ENCODE measurements at places on chromosomes 1 and 21.
A peak's percentile ranks its signal among the peaks of the same experiment; 100 is the strongest.

- no peak for DNase-seq
Measured at GRCh38 chr1:7610106-7610731, 160.9 kb upstream of the VAMP3 start.

DNA sequence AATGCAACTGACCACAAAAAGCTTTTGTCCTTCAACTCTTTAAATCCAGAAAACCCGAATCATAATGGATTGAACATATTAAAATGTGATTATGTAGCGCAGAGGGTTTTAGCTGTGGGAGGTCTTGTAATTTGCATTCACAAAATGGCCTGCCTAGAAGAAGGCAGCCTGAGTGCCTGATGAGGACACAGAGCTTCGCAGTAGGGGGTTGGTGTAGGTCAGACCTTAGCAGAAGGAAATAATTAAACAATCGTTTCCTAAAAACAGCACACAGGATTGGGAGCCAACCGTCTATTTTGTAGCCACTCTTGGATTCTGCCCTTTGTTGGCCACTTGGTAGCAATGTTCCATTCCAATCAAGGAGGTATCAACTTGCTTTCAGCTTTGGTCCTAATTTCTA lies 195.7 kb upstream of the KIAA0040 start:
- DNase-seq: no peak

DNA sequence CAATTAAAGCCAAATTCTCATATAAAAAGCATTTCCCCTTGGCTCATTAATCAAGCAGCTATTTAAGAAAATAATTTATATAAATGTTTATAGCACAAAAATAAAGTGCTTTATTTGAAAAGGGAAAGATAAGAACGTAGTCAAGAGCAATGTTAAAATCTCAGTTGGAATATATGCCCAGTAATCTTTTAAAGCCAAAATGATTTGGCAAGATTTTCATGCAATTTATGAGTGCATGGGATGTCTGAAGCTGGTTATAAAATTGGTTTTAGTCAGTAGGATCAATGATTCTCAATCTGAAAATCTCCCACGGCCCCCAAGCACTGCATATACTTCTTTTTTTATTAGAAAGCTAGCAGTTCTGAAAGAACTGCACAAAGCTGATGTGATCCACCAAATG lies 188.8 kb downstream of the RERE start:
- DNase-seq: no peak

DNA sequence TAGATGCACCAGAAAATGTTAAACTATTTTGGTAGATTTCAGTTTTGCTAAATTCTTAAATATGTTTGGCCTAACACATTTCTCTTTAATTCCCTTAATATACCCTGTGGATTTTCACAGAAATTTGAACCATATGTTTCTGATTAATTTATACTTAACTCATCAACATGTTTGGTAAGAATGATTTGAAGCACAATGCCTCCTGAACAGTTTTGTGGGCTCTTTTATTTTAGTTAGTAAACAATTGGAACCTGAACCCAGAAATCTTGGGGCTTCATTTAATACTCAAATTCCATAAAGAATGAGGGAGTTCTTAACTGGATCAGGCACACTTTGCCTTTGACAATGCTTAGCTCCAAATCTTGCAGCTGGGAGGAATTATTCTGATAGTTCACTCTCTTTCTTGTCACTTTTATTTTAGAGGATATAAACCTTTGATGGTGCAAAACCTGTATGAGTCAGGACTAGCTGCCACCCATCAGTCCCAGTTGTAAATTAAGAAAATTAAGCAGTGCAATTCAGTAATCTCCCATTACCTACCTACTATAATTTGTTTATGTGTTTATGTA lies 24.6 kb upstream of the LYPLAL1 start:
- DNase-seq: no peak

- DNase-seq: peak; percentile 24
Measured at GRCh38 chr1:206766251-206766856, 4.2 kb upstream of the IL19 start.

DNA sequence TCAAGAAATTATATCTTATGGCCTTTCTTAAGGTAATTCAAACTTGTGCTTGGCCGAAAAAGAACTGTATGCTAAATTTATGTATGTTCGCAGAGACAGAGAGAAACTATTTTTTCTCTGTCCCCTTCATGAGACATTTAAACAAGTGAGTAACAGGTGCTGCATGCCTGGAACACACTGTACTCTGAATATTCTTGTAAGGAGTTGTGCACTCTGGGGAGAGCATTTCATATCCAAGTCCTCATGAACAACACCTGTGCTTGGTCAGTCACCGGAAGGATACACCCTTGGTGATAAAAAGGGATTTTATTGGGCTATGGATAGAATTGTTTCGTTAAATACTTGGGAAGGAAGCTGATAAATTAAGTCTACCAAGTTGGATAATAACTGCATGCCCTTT lies 220.8 kb upstream of the NRIP1 start:
- no peak for DNase-seq

GRCh38 chr1:152228831-152229230 lies 4.8 kb upstream of the HRNR start:
- DNase-seq: no peak

DNA sequence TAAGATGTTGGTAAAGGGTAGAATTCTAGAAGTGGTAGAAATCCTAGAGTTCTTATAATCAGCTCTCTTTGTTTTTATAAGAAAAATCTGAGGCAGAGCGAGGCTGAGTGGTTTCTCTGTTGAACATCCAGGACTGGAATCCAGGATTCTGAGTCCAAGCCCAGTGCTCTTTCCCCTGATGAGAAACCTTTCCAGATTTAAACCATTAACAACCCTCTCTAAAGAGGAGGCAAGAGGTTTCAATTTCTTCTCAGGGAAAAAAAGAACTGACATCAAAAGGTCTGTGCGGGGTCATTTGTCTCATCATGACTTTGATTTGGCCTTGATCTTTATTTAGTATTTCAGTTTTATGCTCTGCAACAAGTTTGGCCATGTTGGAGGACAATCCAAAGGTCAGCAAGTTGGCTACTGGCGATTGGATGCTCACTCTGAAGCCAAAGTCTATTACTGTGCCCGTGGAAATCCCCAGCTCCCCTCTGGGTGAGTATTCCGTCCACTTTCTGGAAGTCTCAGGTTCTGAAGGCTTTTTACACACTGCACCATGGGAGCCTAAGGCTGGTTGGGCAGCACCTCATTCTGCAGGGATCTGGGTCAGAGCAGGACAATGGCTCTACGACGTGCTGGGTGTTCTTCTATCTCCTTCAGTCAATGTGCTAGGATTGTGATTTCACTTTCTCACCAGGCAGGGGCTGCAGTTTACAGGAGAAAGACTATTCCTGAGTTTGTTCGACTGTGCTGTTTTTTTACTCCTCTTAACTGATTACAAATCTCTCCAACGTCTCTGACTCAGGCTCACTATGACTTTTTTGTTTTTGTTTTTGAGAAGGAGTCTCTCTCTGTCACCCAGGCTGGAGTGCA lies 18.9 kb upstream of the CCT8 start:
- DNase-seq: no peak

DNA sequence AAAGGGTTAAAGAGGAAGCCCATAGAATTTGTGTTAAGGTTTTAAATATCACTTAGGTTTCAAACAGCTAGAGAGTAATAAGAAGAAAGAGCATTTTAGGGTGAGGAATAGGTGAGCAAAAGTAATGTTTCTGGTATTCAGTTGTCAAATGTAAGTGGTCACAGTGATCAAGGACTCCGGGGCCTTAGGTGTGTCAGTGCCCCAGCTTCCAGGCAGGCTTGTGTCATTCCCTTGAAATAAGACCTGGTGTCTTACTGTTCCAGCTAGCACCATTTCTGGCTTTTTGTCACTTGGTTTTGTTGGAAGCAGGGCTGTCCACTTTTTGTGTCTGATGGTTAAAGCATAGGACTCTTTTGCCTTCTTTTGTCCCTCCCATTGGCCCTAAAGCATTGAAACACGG lies 69.6 kb downstream of the DYRK1A start:
- no peak for DNase-seq

GRCh38 chr1:26122988-26123973 lies 11.7 kb downstream of the PDIK1L start:
- DNase-seq: no peak

DNA sequence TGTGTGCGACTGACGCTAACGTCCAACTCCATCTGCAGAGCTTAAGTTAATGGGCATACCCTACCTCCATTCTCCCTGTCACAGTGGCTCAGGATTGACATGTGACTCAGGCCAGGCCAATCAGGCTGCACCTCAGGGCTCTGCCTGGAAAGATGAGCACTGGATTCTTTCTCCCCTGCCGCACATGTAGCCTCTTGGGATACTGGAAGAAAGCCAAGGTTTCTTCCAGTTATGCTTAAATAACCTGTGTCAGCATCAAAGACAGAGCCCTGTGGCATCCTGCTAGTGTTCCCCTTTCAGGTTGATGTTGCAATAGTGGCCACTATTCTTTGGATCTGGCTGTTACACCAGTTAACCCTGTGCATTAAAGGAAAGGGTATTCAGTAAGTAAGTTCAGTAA lies 55.0 kb upstream of the SYT6 start:
- no peak for DNase-seq

GRCh38 chr1:202807926-202808757 lies at the start of gene KDM5B:
TSS of gene KDM5B (minus strand) at chr1:202808421. CDS start at chr1:202808305, 116 bp downstream.
- peak; percentile 71 for DNase-seq

- DNase-seq: no peak
Measured at GRCh38 chr21:42040411-42041180, 30.4 kb upstream of the ZBTB21 start.

- DNase-seq: no peak
Measured at GRCh38 chr1:230105754-230106625, 39.0 kb downstream of the GALNT2 start.

GRCh38 chr1:153942766-153943549 lies 3.6 kb downstream of the DENND4B start:
- no peak for DNase-seq

GRCh38 chr1:71719330-71719729 lies 563.0 kb downstream of the NEGR1 start:
- no peak for DNase-seq

DNA sequence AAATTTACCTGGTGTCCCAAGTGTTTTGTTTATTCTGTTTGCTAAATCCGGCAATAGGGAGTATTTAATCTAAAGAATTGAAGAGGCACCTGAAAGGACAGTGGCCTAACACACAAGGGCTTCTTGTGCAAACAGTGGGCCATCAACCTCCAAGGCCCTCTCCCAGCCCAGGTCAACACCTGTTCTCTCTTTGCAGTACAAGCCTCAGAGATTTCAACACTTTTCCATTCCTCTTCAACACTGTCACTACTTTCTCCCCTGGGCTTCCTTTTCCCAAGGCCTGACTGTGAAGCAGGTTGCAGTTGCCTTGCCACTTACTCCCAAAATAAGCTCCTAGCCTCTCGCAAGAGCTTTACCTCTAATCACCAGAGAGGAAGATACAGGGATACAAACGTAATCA lies 3.2 kb upstream of the SNAPIN start:
- DNase-seq: no peak

- no peak for DNase-seq
Measured at GRCh38 chr21:46517361-46517760, 58.7 kb downstream of the DIP2A start.

DNA sequence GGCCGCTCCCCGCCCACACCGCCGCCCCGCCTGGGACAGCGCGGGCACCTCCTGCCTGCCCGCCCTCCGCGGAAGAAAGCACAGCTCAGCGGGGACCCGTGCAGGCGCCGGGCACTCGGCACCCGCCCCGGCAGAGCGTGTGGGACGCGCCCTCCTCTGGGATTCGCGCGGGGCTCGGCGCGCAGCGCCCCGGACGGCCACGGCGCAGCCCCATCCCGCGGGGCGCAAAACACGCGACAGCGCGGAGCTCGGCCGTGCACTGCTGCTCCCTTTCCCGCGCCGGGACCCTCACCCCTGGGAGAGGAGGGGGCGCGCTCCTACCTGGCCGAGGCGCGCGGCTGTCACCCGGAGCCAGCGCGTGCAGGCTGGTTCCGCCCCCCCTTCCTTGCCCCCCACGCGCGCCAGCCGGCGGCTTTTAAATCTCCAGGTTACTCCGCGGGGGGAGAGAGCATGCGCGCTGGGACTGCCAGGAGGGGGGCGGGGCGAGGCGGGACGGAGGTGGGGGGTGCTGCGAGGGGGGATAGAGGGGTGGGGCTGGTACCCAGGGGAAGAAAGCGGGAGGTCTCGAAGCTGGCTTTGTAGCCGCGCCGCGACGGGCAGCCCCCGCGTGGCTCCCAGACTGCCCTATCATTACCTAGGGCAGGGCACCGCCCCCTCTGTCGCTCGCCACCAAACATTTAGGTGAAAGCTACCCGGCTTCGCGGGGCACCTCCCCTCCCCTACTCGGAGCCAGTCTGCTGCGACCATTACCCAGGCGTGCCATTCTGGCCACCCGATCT lies at the start of gene SLC45A3:
SLC45A3 (minus strand) TSS at position 437 of the 779 bp plus-strand sequence. CDS start 15,853 bp downstream, outside the sequence.
- DNase-seq: peak; percentile 27

DNA sequence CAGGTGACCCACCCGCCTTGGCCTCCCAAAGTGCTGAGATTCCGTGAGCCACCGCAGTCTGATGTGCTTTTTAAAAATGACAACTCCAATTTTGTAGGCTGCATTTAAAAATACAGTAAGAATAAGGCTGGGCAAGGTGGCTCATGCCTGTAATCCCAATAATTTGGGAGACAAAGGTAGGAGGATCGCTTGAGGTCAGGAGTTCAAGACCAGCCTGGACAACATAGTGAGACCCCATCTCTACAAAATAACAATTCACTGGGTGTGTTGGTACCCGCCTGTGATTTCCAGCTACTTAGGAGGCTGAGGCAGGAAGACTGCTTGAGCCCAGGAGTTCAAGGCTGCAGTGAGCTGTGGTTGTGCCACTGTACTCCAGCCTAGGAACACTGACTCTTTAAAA lies 23.4 kb downstream of the SLC19A2 start:
- no peak for DNase-seq

DNA sequence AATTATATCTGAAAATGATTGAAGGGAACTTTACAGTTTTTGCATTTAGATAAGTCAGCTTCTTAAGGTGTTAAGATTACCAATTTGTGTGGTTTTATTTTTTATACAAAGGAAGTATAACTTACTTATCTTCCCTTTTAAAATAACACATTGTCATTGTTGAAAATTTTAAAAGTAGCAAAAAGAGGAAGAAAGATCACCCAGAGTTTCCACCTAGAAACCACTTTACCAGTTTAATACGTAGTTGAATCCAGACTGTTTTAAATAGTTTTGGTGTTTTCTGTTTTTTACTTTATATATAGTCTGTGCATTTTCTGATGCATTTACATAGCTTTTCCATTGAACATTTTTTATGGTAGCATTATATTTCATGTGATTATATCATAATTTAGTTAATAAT lies 6.1 kb downstream of the CCDC18 start:
- DNase-seq: no peak

- DNase-seq: peak; percentile 49
Measured at GRCh38 chr1:61043010-61043820, 39.1 kb upstream of the NFIA start.

- DNase-seq: no peak
Measured at GRCh38 chr1:223203694-223204093, 60.6 kb upstream of the TLR5 start.

DNA sequence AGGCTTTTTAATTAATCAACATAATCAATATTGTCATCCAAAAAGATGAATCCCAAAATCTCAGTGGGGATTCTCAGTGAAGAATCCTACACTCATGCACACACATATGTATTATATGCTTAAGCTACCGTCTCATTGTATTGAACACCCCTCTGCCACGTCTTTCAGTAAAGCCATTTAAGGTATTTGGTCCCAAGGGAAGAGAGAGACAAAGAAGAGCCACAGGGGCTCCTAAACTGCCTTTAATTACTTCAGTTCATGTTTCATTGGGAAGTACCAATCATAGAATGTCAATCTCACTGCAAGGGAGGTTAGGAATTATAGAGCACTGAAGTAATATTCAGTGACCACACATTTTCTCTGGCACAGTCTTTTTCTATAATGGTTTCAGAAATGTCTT lies 388.6 kb upstream of the NEGR1 start:
- DNase-seq: no peak

Measured in NCI-H187 (cell line).